Omental fat pad (tissue), 4 donors: ENCODE measurements at places on chromosomes 2 and 18. TPM values are rescaled to one million over a fixed set of nuclear protein-coding genes. Genes with fewer than 3 reads are reported as not detected.

NOL4 gene
- not detected for total RNA-seq

EGR4 gene
- not detected for total RNA-seq

SERPINB13 gene
- not detected for total RNA-seq

IL1RL2 gene
- total RNA-seq = 5.3 TPM

COL3A1 gene
- total RNA-seq = 237 TPM

RNPEPL1 gene
- 41.6 TPM for total RNA-seq

NTSR2 gene
- total RNA-seq = 0.28 TPM

R3HDM1 gene
- total RNA-seq = 11.1 TPM

TRIM43 gene
- not detected for total RNA-seq

CAMKMT gene
- 10.6 TPM for total RNA-seq

KRTCAP3 gene
- total RNA-seq = 0.75 TPM

MALL gene
- total RNA-seq = 17.1 TPM
